ENCODE measurements at places on chromosomes 2 and 18.

DNA sequence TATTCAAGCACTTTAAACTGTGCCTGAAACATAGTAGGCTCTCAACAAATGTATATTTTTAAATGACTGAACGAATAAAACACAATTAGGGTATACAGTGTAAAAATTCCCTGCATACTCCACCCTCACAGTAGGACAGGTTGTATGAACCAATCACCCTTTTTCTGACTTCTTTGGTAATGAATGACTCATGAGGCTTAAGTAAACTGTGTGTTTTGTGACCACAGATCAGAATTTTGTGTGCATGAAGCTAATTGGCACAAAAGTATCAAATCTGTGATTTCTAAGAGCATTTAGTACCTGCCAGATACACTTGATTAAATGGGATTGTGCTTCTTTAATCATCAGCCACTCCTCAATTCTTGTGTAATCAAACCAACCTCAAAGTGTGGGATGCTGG lies 109.9 kb upstream of the MAP4K3 start:
- no peak for DNase-seq

GRCh38 chr2:146777181-146777580 lies 1067.6 kb upstream of the ACVR2A start:
- DNase-seq, result no peak

GRCh38 chr2:234293973-234294372 lies 202.9 kb downstream of the ARL4C start:
- no peak for DNase-seq

- DNase-seq, result no peak
Observed at GRCh38 chr2:102081606-102082005, 60.9 kb upstream of the IL1R1 start.

DNA sequence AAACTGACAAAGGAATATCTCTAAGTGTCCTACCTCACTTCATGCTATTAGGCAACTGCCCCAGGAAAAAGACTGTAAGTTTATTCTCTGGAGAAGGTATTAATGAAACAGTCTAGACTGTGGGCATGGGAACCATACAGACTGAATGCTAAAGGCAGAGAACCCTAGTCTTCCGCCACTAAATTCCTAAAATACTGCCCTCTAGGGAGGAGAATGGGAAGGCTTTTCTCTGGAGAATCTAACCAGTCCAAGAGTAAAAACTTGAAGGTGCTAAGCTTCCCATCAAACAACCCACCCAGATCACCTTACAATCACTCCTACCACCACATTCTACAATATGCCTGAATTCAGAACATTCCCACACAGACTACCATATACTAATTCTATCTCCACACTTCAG lies 3.4 kb downstream of the SRBD1 start:
- no peak for DNase-seq

DNA sequence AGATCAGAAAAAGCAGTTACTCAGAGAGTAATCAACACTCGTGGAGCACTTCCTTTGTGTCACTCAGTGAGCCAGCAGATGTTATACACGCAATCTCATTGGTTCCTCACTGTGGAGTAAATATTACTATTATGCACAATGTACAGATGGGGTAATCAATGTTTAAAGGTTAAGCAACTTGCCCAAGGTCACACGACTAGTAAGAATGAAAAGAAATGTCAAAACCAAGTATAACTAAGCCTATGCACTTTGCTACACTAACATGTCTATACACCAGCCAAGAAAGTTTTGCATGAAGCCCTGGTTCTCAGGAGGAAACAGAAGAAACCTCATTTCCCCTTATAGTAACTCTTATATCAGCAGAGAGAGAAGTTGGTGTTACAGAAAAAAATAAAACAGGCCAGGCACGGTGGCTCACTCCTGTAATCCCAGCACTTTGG lies 5.4 kb downstream of the METTL21A start:
- DNase-seq, result no peak

GRCh38 chr2:35714883-35715282 lies 640.7 kb upstream of the CRIM1 start:
- DNase-seq, result no peak

DNA sequence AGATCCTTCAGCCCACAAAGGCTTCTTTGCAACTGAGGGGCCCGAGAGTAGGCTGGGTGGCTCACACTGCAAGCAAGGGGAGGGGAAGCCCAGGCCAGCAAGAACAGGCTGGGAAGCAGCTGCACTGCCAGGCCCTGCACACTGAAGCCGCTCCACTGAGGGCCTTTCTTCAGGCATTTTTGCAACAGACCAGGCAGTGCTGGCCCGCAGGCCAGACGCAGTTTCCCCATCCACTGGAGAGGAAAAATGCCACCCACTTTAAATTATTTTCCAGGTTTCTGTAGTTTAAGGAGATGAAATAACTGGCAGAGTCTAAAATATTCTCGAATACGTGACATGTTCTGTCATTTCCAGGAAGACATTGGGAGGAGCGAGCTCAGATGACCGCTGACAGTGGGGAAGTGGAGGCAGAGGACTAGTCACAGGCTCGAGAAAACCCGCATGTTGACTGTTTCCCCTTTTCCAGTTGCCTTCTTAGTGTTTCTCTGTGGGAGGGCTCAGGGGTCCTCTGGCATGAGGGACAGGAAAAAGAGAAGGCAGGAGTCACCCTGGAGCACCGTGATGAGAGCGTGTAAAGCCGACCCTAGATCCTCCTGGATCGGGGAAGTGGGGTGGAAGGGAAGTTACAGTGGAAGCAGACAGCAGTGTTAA lies 53.3 kb upstream of the B3GNT7 start:
- no peak for DNase-seq

DNA sequence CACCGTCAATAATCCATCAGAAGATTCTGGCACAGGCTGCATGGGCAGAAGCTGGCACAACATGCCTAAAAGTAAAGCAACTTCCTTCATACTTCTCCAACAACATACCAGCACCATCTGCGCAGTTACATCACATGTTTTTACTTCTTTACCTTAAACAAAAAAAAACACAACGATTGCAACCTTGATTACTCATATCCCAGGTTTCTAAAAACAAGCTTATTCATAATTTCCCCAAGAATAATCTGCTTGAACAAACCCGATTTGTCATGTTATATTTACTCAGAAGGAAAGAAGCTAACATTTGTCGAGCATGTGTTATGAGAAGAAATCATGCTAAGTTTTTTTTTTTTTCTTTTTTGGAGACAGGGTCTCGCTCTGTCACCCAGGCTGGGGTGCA lies 54.7 kb downstream of the THADA start:
- no peak for DNase-seq

DNA sequence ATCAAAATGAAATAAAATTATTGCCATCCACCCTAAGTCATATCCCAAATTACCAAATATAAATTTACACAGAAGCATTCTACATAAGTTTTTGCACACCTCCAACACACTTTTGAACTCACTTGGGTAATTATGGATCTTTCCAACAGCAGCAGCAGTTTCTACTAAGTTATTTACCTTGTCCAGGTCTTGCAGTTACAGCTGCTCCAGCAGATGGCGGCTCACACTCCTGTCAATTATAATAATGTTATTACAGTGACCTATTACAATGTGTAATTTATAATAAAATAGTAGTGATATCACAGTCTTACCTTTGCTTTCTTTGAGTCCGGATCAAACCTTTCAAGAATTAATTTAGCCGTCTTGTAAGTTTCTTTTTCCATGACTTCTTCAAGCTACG lies 37.9 kb downstream of the LNPK start:
- no peak for DNase-seq

GRCh38 chr2:177252808-177253531 lies 11.6 kb downstream of the NFE2L2 start:
- no peak for DNase-seq

DNA sequence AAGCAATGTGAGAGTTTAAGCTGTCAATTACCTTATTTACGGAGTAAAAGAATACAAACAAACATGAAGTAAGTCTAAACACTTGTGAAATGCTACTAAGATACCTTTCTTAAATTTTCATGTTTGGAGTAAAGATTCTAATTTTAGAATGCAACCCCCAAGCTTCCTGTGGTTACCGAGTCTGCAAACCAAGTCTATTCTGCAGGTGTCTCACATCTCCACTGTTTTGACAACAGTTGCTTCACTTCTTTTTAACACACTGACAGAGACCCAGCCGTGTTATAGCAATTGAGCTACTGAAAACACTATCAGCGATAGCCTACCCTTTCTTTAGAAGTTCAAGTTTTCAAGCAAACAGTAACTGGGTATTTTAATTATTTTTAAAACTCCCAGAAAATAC lies 608.3 kb downstream of the ERBB4 start:
- DNase-seq, result no peak

- no peak for DNase-seq
Observed at GRCh38 chr2:105584435-105585010, 160.2 kb upstream of the NCK2 start.

DNA sequence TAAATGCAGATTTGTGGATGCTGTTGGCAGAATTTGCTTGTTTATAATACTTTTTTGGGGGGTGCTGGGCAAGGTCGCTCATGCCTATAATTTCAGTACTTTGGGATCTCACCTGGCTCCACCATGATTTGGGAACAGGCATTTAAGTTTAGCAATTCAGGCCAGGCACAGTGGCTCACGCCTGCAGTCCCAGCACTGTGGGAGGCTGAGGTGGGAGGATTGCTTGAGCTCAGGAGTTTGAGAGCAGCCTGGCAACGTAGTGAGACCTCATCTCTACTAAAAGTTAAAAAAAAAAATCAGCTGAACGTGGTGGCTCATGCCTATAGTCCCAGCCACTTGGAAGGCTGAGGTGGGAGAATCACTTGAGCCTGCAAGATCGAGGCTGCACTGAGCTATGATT lies 20.7 kb downstream of the TANC1 start:
- DNase-seq, result no peak

GRCh38 chr2:188966079-188966571 lies 8.0 kb upstream of the COL3A1 start:
- DNase-seq, result no peak

DNA sequence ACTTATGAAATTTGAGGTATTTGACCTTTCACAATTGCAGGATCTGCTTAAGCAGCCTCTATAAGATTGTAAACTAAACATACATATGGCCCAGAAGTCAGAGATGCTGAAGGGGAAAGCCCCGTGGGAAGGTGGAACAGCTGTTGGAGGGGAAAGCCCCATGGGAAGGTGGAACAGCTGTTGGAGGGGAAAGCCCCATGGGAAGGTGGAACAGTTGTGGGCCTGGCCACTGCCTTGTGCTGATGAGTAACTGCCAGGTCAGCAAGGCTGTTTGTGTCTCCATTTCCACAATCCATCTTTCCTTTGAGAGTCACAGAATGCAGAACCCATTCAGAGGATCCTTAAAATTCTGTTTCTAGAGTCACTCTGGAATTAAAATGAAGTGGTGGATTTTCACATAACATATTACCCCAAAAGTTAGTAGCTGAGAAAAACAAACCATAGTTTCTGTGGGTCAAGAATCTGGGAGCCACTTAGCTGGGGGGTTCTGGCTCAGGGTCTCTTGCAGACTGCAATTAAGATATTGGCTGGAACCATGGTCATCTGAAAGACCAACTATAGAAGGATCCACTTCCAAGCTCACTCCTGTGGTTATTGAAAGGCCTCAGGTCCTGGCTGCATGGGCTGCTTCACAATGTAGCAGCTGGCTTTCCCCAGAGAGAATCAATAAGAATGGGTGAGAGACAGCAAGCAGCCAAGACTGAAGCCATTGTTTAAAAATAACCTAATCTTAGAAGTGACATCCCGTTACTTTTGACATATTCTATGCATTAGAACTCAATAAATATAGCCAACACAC lies 86.6 kb upstream of the CAVIN2 start:
- no peak for DNase-seq

GRCh38 chr2:173990970-173991819 lies 26.0 kb upstream of the SP3 start:
- no peak for DNase-seq

DNA sequence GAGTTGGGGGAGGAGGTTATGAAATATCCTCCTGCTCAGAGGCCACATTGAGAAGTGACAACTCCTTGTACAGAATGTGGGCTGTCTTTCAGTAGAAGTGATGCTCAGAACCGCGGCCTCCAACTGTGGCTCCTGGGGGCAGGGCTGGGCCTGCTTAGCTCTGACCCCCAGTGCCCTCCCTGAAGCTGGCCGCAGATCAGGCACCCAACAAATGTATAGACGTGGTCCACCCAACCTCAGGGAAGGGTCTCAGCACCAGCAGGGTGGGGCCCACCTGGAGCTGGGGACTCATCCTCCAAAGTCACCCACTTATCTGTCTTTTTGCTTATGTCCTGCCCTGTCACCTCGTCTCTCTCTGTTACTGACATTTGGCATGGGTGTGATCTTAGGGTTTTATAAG lies 11.1 kb upstream of the BIN1 start:
- DNase-seq, result no peak

DNA sequence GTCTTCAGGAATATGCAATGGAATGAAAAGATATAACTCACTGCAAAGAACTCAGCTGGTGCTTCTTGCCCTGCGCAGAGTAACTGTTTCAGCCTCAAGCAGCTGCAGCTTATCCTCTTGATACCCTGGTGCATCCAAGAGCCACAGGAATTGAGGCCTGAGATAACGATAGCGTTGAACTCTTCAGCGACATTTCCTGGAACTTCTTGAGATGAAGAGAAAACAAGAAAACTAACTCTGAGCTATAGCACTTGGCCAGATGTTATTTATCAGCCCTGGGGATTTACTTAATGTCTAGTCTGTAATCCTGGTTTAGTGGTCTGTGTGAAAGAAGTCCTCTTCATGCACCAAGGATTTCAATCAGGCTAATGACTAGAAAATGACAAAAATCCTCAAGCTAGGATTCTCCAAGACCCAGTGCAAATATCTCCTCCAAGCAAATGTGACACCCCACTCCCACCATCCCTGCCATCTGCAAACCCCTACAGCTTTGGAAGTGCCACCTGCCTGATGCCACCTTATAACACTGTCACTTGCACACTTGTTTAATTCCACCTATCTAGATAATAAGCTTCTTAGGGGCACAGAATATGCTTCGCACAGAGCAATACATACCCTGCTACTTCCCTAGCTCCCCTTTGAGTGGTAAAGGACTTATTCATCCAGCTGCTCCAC lies 40.6 kb downstream of the EHD3 start:
- DNase-seq, result no peak

DNA sequence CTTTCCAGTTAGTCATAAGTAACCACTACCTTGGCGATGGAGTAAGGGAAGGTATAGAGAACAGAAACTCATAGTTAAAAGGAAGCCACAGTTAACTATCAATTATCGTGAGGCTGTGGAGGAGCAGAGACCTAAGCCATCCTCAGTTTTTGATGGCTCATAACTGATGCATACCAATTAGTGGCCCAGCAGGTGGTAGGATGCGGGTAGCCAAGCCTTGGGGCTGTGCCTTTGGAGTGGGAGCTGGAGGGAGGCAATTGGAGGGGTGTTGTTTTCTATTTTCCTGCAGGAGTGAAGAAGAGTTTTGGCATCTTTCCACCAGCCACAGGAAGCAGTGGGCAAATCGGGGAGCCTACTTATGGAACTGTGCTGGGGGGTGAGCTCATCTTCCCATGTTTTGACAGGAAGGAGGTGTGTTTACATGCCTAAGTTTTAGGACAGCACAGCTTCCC lies 194.8 kb downstream of the TPGS2 start:
- no peak for DNase-seq

- no peak for DNase-seq
Observed at GRCh38 chr2:233791151-233791882, 13.2 kb downstream of the MROH2A start.

DNA sequence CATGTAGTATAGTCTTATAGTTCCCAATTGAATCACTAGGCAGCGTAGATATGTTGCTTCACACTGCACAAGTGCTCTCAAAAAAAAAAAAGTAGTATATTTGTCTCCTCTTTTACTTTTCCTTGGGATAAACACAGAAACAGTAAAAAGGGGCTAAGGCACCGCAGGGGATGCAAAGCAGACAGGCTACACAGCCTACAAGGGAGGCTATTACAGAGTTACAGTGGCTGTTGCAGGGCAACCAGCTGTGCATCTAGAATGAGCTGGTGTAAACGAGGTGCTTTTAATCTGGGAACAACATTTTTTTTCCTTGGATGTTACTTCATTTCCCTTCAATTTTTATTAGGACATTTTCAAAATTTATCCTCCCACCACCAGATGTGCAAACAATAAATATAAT lies 1934.7 kb upstream of the CELF4 start:
- DNase-seq, result no peak

Data from activated CD8-positive, alpha-beta memory T cell treated with anti-CD3 and anti-CD28 coated beads for 48 hours (primary cell).